ENCODE measurements at places on chromosomes 3 and 15.
A peak's percentile ranks its signal among the peaks of the same experiment; 100 is the strongest.

DNA sequence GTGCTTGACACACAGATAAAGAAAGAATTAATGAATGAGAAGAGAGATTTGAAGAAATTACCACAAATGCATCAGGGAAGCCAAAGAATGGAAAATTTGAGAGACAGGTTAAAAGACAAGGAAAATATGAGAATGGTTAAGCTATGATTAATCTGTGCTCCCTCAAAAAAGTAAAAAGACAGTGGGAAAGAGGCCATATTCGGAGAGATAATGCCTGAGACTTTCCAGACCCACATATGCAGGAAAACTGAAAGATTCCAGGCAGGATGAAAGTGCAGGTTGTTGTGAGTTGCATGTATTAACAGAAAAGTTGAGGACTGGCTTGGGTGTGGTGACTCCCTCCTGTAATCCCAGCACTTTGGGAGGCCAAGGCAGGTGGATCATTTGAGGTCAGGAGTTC, 302.3 kb downstream of the UACA start:
- DNase-seq, result no peak

DNA sequence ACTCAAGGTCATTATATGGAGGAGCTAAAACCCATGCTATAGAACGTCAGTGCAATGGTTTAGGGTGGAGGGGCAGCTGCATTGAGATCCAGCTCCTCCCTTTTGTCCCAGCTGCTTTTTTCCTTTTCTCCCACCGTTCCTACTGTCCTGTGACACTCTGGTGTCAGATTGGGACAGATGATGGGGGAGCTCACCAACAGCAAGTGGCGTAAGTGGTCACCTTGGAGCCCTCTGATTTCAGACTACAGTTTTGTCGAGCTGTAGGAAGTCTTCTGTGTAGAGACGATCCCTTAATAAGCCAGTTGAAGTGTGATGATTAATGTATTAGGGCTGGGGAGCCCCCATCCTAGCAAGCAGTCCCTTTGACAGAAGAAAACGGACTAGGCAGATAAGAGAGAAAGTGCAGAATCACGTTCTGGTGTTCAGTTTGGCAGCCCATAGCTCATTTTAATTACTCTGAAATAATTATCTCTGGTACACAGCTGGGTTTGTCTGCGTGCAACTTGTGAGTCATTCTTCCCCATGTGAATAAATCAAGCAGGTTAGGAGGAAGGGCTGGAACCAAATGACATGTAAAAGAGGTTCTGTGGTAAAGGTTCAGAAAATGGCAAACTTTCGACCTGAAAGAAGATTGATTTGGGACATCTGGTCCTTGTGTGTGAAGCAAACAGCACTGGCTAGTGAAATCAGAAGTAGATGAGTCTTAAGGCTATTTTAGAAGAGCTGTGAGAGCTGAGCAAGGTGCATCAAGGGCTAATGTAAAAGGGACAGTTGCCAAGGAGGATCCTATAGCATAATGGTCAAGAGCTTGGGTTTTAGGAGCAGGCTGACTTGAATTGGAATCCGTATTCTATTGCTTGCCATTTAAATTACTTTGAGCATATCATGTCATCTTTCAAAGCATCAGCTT, 241.4 kb downstream of the EDEM1 start:
- DNase-seq, result peak; percentile 33

GRCh38 chr3:52070724-52071621, 14.6 kb upstream of the DUSP7 start:
- no peak for DNase-seq

DNA sequence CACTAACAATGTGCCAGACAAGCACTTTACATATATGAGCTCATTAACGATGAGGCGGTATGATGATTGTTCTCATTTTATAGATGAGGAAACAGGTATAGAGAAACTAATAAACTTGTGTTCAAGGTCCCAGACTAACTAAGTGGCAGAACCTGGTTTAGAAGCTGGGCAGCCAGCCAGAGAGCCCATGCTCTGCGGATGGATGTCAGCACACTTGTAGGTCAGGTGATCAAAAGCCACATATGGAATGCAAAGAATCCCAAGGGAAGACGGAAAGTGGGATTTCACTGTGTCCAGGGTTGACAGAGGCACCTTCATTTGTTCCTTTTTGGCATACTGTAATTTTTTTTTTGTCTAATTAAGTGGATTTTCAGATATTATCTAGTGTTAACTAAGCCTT, 103.7 kb downstream of the EFL1 start:
- no peak for DNase-seq

- DNase-seq, result no peak
Observed at GRCh38 chr15:77421370-77421700, 647 bp downstream of the HMG20A start.

- no peak for DNase-seq
Observed at GRCh38 chr3:143648708-143649107, 199.6 kb downstream of the SLC9A9 start.

GRCh38 chr3:165185707-165186327, 10.4 kb downstream of the SLITRK3 start:
- DNase-seq, result peak; percentile 75

- no peak for DNase-seq
Observed at GRCh38 chr15:55562601-55563000, 25.5 kb downstream of the PYGO1 start.

DNA sequence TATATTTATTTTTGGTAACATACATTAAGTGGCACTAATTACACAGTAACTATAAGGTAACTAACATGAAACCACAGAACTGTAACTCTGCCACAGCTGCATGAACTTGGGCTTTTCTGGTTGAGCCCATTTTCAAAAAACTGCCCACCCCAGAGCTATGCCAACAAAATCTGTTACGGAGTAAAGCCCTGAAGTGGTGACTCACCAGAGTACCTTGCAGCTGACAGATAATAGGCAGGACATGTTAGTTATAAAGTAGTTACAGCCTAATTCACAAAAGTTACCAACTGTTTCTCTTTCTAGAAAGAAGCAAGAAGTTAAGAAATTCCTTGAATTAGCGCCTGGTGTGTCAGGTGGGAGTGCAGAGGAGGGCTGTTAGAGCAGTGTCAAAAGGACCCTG, 1.5 kb upstream of the GPX1 start:
- no peak for DNase-seq

GRCh38 chr15:41061667-41062066, 54.4 kb downstream of the INO80 start:
- DNase-seq, result peak; percentile 7

DNA sequence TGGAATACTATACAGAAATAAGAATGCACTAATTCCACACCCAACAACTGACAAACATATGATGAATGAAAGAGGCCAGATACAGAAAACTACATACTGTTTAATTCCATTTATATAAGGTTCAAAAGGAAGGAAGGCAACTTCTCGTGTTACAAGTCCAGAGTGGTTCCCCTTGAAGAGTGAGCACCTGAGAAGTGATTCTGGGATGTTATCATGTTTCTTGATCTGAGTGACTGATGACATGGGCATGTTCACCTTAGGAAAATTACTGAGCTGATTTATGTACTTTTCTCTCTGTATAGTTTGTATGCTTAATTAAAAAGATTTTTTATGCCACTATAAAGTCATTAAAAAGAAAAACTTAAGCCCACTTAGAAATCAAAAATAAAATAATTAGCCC, 13.6 kb downstream of the CCDC12 start:
- no peak for DNase-seq

- no peak for DNase-seq
Observed at GRCh38 chr3:43979645-43980044, 262.0 kb upstream of the TOPAZ1 start.

DNA sequence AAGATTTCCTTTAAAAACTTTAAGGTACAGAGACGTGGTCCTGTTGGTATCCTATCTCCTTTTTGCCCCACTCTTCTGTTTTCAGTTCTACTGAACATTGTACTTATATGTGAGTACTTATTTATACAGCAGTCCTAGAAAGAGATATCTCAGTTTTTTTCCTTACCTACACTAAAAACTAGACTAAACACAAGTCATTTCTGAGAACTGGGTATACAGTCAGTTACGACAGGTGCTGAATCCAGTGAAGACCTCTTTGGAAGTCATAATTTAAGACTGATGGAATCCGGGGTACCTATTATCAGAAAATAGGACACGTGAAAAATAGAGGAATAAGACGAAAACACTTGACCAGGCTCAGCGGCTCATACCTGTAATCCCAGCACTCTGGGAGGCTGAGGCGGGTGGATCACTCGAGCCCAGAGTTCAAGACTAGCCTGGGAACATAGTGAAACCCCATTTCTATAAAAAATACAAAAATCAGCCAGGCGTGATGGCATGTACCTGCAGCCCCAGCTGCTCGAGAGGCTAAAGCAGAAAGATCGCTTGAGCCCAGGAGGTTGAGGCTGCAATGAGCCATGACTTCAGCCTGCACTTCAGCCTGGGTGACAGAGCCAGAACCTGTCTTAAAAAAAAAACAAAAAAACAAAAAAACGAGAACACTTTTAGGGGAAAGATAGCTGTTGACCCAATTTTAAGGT, 76.3 kb downstream of the KLHL25 start:
- no peak for DNase-seq

GRCh38 chr3:123657111-123657510, 72.3 kb upstream of the HACD2 start:
- DNase-seq, result no peak

- DNase-seq, result peak; percentile 82
Observed at GRCh38 chr3:136751316-136752171, 634 bp downstream of the STAG1 start.

DNA sequence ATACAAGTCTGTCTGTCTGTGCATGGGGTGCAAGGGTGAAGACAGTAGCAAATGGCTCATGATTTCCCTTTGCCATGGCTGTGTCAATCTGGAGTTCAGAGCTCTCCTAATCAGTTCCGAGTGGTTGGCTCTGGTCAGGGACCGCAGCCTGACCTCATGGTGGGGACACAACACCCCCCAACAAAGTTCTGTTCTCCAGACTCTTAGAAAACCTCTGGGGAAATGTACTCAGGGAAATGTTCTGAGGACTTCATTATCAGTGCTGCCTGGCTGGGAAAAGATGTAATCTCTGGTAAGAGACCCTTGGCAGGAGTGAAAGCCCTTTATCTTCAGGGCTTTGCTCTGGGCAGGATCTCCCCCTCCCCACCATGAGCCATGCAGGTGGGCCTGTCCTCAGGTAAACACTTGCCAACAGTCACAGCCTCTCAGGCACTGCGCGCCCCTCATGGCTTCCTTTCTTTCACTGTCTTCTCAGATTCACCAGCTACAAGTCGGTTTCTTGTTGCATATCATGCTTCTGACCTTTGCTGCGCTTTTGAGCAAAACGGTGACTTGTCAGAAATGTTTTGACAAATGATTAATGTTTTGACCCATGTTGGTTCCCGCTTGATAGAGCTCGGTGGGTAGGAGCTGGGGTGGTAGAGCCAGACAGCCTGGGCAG, 95.5 kb downstream of the ST6GAL1 start:
- no peak for DNase-seq

DNA sequence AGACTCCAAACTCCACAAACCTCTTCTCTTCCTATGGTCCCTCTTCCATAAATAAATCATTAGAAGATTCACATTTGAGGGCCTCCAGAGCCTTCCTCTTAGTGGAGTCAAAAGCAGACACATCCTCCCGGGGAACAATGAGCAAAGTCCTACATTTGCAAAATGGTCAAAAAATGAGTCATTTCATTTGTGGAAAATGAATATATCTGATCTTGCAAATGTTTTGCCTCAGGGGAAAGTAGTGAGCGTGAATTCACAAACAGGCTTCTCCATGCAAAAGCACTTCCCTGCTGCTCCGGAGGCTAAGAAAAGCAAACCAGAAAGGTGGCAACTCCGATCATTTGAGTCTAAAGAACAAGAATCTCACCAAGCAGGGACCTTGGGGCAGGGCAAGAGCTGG, 86.7 kb upstream of the IQSEC1 start:
- no peak for DNase-seq

- no peak for DNase-seq
Observed at GRCh38 chr15:25374143-25374542, 64.7 kb downstream of the UBE3A start.

DNA sequence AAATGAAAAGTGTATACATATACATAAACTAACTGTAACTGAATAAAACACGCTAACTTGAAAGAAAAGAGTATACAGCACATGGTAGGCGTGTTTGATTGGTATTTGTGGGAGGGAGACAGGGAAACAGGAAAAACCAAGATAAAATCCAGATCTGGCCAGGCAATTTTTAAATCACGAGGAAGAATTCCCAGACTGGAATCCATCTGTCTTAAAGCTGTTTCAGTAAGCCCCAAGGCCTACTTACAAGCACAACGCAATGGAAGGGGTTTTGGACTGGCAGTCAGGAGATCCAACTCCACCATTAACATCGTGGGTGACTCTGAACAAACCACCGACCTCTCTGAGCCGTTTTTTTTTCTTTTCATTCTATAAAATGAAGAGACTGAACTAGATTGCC, 195.8 kb downstream of the OSBPL10 start:
- no peak for DNase-seq

DNA sequence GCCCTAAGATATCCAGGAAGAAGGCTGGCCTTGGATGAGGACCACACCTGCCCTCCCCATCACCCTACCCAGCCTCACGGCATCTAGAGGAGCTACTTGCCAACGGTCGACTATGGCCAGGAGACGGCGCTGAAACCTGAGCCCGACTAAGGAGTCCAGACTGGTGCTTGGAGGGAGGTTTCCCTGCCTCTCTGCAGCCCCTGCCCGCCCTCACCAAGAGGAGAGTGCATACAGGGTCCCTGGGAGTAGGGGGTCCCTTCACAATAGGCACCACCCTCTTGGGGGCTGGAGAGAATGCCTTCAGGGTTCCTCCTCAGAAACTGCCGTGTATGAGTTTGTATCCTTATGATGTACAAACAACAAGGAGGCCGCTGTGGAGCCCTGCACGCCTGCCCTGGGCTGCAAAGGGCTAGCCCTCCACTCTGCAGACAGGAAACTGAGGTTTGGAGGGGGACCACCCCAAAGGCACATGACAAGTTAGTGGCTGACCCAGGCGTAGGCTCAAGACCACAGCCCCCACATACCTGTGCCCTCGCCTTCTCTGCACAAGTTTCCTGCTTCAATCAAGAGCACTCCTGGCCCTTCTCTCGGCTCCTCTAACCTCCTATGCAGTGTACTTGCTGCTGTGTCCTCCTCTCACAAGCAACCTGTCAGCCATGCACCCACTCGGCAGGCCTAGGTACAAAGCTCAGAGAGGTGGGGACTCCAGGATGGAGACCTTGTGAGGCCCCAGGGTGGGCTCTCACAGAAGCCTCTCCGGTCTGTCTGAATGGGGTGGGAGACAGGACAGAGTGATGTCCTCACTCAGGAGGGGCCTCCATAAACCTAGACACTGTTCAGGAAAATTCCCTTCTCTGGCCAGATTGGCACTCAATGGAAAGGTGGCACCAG, 7.4 kb downstream of the KLF15 start:
- no peak for DNase-seq

DNA sequence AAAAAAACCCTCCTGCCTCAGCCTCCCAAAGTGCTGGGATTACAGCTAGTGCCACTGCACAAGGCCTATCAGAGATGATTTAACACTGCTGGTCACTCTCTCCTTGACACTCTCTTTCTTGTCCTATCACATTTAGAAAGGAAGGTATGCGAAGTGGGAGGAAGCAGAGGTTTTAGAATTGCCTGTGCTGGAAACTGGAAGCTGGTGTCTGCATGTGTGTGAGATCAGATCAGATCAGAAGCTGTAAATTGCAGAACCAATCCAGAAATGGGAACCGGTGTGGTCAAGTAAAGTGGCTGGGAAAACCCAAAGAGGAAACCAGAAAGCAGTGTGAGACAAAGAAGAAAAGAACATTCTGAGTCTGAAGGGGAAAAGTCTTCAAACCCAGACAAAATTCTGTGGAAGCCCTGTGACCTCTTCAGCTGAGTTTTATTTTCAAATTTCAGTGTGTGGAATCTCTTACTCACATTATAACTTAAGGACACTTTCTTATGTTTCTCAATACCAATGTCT, 2.8 kb downstream of the EFHB start:
- no peak for DNase-seq
